ENCODE measurements at places on chromosomes 3 and 15.

DNA sequence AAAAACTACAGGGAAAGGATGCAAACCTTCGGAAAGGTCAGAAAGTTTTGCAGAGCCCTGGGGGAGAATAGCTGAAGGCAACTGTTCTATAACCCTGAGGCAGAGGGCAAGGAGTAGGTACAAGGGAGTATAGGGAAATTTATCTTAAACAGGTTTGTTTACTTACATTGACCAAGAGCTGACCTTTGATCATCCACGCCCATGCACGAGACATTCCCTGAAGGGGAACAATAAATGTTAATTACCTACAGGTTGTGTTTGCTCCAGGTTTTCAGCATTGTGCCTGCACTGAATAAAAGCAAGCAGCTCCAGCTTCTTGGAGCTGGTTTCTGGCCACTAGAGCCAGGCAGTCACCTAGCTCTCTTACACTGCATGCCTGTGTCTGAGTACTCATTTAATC, 524.5 kb upstream of the TGFBR2 start:
- no peak for DNase-seq

- DNase-seq: no peak
These were observed 25.8 kb downstream of the VEPH1 start for GRCh38 chr3:157477441-157477840.

DNA sequence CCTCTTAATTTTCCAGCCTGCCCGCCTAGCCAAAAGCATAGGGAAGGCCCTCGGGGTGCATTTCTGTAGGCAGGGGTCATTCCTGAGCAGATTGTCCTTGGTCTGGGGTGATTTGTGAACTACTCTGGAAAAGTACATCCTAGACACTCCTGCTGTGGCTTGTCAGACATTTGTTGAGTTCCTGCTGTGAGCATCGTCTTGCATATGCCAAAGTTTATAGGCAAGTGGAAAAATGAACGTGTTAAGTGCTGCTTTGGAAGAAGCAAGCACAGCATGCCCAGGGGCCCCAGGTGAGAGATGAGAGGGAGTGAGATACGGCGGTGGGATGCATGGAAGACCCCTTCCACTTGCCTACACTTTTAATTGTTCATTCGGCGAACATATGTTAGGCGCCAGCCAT, 237.7 kb upstream of the ST8SIA2 start:
- DNase-seq: no peak

- DNase-seq: no peak
These were observed 26.1 kb upstream of the ZCWPW2 start for GRCh38 chr3:28322464-28322863.

DNA sequence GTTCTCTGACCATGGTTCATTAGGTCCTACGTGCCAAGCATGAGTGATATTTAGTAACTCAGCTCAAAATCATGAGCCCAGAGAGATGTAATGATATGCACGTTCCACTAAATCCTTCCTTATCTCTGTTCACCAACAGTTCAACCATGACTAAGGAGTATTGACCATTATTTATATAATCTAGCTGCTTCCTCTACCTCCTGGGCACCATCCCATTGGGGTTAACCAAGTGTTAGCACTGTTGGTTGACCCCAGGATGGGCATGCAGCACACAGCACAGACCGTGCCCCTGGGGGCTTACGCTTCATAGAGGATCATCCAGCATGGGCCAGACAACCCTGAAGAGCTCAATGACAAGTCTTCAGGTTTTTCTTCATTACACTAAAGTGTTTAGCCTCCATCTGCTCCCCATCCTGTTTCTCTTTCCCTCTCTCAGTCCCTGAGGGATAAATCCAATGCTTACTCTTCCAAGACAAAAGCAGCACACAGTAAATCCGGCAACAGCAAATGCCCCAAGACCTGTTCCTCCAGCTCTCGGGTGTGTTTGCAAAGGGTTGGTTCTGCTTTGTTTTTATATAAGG, 10.4 kb downstream of the FAM174B start:
- no peak for DNase-seq

DNA sequence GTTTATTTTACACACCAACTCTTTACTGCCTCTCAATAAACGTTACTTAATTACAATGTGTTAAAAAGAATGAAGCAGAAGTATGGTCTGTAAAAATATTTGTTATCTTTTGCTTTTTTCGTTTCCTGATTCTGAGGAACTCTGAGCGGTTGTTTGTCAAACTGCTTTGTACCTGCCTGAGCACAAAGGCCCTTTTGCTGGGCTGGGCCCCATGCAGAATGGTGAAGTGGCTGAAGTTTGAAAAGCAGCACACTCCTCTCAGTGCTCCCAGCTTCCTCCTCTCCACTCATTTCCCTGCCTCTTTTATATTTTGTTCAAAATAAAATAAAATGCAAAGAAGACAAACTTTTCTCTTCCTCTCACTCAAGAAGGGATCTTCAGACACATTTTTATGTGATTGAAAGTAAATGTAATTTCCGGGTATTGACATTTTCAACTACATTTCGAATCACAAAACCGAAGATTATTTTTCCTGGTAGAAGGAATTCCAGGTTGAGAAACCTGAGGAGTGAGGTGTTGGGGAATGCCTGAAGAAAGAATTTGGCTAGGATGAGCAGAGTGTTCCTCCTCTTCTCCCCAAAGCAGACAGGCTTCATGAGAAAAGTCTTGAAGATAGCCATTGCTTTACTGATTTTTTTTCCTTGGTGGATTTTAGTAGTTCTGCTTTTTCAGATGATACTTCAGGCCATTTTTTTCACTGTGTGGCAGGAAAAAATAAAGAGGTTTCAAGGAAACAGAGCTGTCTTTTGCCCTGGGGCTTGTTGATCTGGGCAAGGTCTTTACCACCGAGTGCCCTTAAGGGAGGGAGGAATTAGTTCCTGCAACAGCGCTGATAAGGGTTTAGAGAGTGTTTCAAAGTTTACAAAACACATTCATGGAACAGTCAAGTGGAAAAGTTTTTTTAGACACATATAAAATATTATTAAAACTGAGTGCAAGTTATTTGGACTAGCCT, 229.8 kb downstream of the NFKBIZ start:
- DNase-seq: no peak

DNA sequence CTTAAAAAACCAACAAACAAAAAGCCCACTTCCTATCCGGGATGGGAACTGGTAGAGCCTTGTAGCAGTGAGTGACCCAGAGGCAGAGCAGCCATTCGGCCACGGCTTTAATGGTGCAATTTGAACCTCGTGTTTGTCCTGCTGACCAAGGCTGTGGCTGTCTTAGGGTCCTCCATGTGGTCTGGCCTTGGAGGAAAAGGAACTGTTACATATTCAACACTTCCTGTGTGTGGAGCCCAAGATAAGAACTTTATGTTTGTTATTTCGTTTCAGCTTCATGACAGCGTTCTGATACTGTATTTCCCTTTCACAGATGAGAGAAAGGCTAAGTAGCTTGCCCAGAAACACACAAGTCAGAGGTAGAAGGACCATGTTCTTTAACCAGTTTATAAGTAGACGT, 269.8 kb downstream of the SV2B start:
- DNase-seq: no peak

DNA sequence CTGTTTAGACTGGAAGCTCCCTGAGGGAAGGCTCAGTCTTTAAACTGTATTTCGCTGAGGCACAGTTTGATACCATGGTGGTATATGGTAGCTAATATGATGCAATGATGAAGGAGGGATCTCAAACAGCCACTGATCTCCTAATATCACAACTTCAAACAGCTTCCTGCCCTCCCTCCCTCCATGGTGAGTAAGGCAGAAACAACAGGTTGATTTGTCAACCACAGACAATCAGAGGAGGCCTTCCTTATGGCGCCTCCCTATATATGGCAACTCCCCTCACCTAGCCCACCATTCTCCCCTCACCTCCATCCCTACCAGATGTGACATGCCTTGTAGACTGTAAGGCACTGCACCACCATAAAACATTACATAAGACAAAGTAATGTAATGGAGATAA, 316.5 kb upstream of the ICE2 start:
- no peak for DNase-seq

DNA sequence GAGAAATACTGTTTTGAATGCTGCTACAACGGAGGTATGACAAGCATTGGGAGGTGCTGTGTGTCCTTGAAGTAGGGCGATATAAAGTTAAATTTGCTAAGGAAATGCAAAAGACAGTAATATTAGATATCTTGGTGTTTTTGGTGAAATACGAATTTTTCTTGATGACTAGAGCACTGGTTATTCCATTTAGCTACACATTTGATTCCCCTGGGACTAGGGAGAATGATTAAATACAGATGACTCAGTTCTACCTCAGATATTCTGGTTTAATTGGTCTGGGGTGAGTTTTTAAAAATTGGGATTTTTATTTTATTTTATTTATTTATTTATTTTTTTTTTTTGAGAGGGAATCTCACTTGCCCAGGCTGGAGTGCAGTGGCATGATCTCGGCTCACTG, 18.7 kb upstream of the GADL1 start:
- DNase-seq: no peak

DNA sequence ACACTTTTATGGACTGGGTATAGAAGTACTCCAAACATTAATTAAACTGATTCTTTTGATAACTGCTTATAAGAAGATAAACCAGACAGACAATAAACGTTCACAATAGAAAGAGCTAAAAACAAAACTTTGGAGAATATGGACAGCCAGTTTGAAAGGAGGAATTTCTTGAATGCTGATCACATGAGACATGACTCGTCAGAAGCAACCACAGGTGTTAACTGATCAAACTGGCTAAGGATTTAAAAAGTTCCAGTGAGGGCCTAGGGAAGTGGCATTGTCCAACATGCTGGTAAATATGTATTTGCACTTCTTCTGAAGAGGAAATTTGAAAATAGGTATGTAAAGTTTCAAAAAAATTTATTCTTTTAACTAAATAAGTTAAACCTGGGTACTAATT, 29.4 kb upstream of the AP3B2 start:
- DNase-seq: no peak

GRCh38 chr15:50077176-50077575, 41.9 kb downstream of the ATP8B4 start:
- no peak for DNase-seq

DNA sequence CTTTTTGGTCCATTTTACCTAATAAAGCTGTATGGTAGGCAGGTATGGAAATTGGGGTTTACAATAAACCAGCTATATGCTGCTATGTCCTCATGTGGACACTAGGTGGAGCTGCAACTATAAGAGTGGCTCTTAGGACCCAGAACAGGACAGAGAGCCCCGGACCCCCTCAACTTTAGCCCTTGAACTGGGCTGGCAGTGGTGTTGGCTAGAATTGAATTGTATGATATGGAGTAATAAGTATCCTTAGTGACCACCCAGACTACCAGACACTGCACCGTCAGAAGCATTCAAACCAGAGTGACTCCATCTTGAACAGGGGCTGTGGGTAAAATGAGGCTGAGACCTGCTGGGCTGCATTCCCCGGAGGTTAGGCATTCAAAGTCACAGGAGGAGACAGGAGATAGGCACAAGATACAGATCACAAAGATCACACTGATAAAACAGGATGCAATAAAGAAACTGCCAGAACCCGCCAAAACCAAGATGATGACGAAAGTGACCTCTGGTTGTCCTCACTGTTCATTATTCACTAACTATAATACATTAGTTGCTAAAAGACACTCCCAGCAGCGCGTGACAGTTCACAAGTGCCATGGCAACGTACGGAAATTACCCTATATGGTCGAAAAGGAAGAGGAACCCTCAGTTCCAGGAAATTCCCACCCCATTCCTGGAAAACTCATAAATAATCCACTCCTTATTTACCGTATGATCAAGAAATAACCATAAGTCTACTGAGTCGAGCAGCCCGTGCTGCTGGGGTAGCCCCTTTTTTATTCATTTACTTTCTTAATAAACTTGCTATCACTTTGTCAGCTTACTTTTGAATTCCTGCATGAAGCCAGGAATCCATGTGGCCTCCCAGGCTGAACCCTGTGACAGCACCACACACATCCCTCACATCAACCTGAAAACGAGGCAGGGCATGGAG, 68.7 kb upstream of the BLM start:
- DNase-seq: no peak

Measured in activated gamma-delta T cell treated with anti-CD3 and anti-CD28 coated beads, Interleukin-2, amount 50 U/mL, for 16 hours (primary cell).